AG10803 (cell line): ENCODE measurements at places on chromosomes 13 and 19.
A peak's percentile ranks its signal among the peaks of the same experiment; 100 is the strongest.

- DNase-seq = no peak
Observed at GRCh38 chr19:15048128-15048527, 1.2 kb upstream of the CASP14 start.

GRCh38 chr13:44748439-44748838 is 172.3 kb upstream of the TSC22D1 start:
- no peak for DNase-seq

DNA sequence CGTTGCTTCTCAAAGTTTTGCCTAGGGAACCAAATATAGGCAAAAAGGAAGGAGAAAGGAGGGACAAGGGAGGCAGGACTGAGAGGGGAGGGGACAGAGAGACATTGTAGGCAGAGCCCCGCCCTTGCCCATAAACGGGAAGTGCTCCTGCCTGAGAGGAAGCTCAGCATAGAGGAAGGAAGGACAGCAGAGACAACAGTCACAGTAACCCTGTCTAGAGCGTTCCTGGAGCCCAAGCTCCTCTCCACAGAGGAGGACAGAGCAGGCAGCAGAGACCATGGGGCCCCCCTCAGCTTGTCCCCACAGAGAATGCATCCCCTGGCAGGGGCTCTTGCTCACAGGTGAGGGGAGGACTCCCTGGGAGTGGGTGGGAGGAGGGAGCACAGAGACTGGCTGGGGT is at the start of gene CEACAM21:
CEACAM21 (plus strand) TSS at position 169 of the 400 bp plus-strand sequence; CDS start at position 278, 109 bp downstream.
- no peak for DNase-seq

DNA sequence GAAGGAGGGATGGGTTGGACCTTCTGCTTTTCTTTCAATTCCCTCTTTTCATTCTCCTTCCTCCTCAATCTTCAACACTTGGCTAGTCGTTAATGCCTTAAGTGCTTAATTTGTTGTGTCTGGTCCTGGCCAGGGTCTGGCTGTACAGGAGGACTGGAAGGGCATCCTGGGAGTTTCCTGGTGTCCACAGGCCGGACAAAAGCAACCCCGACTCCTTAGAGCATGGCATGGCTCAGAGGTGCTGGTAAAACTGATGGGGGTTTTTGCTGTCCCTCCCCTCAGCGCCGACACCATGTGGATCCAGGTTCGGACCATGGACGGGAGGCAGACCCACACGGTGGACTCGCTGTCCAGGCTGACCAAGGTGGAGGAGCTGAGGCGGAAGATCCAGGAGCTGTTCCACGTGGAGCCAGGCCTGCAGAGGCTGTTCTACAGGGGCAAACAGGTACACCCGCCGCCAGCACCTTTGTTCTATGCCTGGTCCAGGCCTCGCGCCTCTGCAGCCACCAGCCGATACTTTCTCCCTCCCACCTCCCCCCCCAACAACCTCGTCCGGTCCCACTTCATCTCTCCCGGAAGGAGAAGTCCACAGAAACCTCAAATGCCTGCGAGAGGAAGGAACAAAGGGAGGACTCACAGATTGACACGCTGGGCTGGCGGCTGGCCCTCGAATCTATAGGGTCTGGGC is 1.4 kb downstream of the UHRF1 start:
- DNase-seq = peak; percentile 70

DNA sequence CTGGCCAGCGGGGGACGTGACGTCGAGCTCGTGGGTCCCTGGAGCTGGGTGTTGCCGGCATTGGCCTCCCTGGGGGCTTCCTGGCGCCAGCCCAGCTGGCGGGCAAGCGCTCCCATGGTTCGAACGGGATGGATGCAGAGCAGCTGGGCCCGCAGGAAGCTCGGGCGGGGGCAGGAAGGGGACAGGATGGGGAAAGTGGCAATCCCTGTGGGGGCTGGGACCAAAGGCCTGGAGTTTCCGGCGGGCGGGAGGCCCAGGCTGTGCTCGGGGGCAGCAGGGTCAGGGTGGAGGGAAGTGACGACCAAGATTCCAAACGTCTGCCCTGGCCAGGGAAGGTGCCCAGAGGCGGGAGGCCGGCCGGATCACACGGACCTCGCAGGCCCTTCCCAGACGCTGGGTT is 19.3 kb downstream of the PALM start:
- no peak for DNase-seq

DNA sequence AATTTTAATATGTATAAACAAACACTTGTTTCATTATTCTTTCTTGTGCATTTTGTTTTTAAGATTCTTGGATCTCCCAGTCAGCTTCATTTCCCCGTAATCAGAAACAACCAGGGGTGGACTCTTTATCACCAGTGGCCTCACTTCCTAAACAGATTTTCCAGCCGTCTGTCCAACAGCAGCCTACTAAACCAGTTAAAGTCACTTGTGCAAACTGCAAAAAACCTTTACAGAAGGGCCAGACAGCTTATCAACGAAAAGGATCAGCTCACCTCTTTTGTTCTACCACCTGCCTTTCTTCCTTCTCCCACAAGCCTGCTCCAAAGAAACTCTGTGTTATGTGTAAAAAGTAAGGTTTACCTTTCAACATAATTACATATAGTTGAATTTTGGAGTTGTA is 44.3 kb downstream of the ZMYM2 start:
- DNase-seq = no peak

DNA sequence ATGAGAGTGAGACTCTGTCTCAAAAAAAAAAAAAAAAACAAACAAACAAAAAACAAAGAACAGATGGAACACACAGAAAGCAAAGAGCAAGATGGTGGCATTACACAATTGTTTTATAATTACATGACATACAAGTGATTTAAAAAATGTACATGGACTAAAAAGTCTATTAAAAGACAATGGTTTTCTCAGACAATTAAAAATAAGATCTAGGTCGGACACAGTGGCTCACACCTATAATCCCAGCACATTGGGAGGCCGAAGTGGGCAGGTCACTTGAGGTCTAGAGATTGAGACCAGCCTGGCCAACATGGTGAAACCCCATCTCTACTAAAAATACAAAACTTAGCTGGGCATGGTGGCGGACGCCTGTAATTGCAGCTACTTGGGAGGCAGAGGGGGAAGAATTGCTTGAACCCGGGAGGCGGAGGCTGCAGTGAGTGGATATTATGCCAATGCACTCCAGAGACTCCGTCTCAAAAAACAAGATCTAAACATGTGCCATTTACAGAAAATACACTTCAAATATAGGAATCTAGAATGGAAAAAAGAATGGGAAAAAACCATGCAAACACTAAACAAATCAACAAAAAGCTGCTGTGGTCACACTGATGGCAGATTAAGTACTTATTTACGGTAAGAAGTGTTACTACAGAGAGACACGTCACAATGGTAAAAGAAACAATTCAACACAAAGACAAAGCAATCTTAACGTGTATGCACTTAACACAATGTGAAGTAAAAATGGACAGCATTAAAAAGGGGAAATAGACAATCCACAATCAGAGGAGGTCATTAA is 26.7 kb downstream of the MIER2 start:
- DNase-seq = no peak

GRCh38 chr13:23541221-23541824 is 28.9 kb upstream of the TNFRSF19 start:
- DNase-seq = no peak

DNA sequence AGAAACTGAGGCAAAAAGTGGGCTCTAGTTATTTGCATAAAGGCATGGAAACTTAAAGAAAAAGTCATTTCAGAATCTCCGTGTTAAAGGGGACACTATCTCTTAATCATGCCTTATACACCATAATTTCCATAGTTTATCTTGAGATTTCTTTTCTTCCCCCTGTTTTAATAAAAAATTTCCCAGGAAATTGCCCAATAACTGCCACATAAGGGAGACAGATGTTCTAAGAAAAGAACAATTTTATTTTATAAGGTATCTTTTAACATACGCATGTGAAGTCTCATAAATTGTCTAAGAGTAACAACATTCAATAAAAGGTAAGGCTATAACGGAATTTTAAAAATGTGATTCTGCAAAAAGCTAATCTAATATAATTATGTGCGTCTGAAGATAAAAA is 371.3 kb downstream of the IRS2 start:
- peak; percentile 25 for DNase-seq

DNA sequence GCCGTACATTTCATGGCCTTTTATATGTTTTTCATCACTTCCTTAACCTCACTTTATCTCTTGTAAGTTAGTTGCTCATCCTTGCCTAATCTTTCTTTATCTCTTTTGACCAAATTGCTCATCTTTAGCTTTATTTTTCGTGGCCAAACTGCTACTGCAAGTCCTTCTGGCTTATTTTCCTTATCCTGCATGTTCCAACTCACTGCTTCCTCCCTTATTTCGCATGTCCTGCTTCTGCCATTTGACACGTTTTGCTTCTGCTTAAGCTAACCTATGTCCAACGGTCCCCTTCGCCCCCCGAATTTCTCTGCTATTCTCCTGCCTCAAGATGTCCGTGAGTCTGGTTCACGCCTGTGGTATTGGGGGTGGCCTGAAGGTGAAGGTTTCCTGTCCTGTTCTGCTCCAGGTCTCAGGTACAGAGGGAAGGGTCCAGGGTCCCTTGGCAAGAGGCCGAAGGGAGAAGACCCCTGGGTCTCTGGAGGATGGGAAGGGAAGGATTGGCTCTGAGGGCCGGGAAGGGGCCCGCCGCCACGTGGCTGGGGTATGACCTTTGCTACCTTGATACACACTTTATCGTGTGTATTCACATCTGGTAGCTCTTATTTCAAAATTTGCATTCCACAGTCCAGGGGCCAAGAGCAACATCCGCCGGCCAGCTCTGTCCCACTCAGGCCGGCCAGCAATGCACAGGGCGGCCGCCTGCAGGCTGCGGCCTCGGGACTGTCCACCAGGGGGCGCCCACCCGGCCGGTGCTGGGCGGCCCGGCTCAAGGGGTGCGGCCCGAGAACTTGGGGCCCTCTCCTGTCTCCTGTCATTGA is 2.9 kb upstream of the C19orf85 start:
- peak; percentile 86 for DNase-seq

GRCh38 chr13:27131906-27132305 is 39.7 kb downstream of the USP12 start:
- no peak for DNase-seq

DNA sequence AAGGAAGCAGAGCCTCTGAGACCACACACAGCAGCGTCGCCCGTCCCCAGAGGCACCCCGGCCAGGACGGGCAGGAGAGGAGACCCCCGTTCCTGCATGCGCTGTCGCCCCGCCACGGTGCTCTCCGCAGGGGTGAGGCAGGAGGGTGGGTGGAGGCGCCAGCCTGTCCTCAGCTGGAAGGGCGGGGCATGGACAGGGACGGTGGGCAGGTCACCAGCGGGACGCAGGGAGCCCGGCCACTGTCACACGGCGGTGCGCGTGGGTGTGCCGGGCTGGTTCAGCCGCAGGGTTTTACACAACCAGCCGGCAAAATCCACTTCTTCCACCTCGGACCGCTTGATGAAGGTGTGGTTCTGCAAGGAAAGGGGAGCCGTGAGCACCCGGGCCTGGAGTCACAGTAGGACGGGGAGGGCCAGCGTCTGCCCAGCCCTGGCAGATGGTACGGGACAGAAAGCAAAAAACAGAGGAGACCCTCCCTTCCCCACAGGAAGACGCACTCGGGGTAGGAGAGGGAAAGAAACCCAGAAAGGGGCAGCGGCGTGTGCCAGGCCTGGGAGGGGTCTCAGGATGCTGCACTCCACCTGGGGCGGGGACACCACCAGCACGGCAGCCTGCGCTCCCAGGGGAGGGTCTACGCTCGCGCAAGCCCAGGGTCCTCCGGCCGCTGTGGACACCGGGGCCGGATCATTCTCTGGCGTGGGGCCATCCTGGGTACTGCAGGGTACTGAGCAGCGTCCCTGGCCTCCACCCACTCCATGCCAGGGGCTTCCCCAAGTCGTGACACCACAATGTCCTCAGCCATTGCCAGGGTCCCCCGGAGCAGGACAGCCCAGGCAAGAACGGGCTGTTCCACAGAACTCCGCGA is 23.9 kb upstream of the ZBTB7A start:
- DNase-seq = no peak

DNA sequence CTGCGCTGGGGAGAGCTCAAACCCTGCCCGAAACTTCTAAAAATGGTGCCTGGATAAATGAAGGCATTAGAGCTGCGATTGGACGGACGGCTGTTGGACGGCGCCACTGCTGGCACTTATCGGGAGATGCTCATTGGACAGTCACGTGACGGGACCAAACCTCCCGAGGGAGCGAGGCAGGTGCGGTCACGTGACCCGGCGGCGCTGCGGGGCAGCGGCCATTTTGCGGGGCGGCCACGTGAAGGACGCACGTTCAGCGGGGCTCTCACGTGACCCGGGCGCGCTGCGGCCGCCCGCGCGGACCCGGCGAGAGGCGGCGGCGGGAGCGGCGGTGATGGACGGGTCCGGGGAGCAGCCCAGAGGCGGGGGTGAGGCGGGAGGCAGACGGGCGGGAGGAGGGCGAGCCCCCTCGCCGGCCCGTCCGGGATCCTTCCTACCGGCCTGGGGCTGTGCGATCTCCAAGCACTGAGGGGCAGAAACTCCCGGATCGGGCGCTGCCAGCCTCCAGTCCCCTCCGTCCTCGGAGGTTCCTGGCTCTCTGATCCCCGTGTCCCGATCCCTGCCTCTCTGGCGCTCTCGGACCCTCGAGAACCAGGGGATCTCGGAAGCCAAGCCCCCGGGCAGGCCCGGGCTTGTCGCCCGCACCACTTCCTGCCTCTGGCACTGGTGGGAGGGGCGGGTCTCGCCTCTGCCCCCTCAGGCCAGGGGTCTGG is at the start of gene BAX:
BAX (plus strand) TSS at position 281 of the 713 bp plus-strand sequence; CDS start at position 335, 54 bp downstream.
- DNase-seq = peak; percentile 92

DNA sequence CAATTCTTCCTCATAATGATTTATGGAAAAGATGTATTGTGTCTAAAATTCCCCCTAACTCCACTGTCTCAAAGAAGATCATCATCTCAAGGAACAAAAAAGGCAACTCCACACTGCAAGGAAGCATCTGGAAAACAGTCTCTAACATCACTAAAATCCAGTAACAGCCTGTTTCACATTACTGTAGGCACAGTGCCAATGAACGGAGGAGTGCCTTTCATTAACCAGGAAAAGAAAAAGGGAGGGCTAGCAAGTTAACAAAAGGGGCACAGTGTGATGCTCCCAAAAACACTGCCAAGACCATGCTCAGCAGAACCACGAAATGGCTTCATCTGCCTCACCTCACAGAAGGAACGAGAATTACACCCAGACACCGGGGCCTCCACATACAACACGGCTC is 8.5 kb downstream of the TMTC4 start:
- peak; percentile 44 for DNase-seq

DNA sequence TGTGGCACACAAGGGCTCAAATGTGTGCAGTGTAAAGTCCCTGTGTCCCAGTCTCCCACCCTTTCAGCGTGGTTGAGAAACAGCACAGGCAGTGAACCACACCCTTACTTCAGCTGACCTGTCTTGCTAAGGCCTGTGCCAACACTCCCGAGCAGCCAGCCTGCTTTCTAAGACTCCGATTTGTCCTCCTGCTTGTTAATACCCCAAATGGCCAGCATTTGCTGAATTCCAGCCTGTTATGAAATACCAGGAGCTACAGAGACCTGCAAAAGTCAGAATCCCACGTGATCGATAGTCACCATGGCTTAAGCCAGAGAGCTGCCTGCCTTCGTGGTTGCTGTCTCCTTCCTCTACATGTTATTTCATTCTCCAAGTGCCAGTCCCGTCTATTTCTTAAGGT is 200.5 kb downstream of the FGF9 start:
- DNase-seq = no peak

GRCh38 chr13:57437587-57437986 is 194.0 kb upstream of the PCDH17 start:
- DNase-seq = no peak
